SK-MEL-5 (cell line): ENCODE measurements at places on chromosomes 4 and X. TPM values are rescaled to one million over a fixed set of nuclear protein-coding genes. Genes with fewer than 3 reads are reported as not detected.

NDUFB11 gene
- total RNA-seq: 157 and 172 TPM in 2 replicates

SHROOM4 gene
- 3.0 TPM in 2 replicates for total RNA-seq

SRPX2 gene
- 0.72 and 1.6 TPM in 2 replicates for total RNA-seq

FGFR3 gene
- total RNA-seq: 0.03 and 0.32 TPM in 2 replicates

NAA15 gene
- 32.0 and 33.2 TPM in 2 replicates for total RNA-seq

GPR50 gene
- not detected in 2 replicates for total RNA-seq

USP17L21 gene
- total RNA-seq: not detected in 2 replicates

XAGE1A gene
- total RNA-seq: 17.0 TPM in 1 of 2 replicates, not detected in the other

AP1S2 gene
- total RNA-seq: 718 and 802 TPM in 2 replicates

DUSP21 gene
- not detected in 2 replicates for total RNA-seq

GRCh38 chrX:50157545-50158135 lies 43.2 kb downstream of the AKAP4 start:
- no peak for DNase-seq

GRCh38 chrX:134661295-134661694 lies 3.0 kb upstream of the PLAC1 start:
- no peak for DNase-seq

DNA sequence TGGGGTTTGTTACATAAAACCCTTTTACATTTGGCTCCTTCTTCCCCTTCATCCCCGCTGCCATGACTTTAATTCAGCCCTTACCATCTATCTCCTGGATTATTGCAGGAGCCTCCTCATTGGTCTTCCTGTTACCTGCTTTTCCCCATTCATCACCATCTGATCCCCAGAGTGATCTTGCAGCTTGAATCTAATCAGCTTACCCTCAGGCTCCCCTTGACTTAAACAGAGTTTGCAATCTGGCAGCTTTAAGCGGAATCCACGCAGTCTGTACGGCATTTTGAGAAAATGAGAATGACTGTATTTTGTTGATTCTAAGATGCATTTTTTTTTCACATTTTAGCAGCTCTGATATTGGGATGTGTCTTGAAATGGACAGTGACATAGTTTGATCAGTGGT lies 14.9 kb upstream of the PPEF1 start:
- DNase-seq: no peak

GRCh38 chrX:31331015-31331414 lies 259.2 kb upstream of the FTHL17 start:
- no peak for DNase-seq

DNA sequence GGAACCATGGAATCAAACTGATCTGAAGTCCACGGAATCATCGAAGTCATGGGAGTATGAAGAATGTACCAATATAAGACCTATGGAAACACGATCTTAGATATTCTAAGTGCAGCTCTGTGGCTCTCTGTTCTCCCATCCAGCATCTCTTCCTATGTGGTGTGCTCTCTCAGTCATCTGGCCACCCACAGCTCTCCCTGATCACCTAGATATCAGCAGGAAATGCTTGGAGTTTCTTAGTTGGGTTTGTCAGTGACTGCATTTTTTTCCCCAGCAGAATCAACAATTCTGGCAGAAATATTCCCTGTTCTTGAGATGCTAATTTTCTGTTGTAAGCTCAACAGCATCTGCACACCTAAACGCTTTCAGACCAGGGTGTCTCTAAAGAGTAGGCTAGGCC lies 94.1 kb downstream of the GC start:
- no peak for DNase-seq

GRCh38 chr4:5465529-5465928 lies 242.8 kb downstream of the EVC2 start:
- DNase-seq: no peak

GRCh38 chrX:53930515-53931380 lies 113.5 kb downstream of the PHF8 start:
- peak; percentile 27 for DNase-seq

DNA sequence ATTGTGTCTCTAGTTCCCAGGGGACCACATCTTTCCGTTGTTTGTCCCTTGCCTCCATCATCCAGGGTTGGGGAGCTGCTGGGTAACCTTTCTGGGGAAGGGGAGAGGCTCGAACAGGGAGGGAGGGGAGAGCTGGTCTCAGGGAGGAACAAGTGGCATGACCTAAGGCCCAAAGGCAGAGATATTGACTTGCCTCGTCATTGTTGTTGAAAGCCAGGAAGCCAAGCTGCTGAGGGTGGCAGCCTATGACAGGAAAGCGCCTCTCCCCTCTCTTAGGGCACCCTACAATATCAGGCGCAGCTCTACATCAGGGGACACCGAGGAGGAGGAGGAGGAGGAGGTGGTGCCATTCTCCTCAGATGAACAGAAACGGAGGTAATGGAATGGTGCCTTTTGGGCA lies 20.8 kb downstream of the ZNF185 start:
- DNase-seq: no peak

DNA sequence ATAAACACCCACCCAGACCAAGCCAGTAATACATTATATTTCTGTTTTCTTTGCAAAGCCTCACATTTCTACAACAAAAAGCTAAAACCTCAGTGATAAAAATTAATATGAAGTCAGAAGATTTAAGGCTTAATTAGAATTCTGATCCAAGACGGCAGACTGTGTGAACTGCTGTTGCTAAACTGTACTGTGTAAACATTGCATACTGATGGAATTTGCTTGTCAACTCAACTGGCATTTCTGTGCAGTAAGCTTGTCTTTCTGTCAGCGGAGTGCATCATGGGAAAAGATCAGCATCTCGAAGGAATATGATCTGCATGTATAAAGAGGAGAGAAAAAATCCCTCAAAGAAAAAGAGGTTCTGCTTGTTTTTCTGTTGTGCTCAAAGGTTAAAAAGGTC lies 69.4 kb upstream of the SPANXB1 start:
- DNase-seq: no peak

DNA sequence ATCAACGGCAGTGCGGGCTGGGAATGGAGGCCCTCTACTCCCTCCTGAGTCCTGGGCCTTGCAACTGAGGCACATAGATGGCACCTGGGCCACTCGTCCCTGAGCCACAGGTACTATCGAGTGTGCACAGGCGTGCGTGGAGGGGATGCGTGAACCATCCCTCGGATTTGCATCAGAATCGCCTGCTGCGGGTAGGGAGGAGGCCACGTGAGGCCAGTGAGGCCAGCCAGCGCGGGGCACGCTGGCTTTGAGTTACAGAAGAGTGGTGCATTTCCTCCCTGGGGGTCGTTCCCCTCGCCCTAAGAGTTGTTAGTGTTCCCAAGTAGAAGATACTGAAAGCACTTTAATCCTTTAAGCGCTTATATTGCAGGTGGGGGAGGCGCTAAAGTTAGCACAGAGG lies 10.6 kb downstream of the ZFP92 start:
- DNase-seq: no peak

DNA sequence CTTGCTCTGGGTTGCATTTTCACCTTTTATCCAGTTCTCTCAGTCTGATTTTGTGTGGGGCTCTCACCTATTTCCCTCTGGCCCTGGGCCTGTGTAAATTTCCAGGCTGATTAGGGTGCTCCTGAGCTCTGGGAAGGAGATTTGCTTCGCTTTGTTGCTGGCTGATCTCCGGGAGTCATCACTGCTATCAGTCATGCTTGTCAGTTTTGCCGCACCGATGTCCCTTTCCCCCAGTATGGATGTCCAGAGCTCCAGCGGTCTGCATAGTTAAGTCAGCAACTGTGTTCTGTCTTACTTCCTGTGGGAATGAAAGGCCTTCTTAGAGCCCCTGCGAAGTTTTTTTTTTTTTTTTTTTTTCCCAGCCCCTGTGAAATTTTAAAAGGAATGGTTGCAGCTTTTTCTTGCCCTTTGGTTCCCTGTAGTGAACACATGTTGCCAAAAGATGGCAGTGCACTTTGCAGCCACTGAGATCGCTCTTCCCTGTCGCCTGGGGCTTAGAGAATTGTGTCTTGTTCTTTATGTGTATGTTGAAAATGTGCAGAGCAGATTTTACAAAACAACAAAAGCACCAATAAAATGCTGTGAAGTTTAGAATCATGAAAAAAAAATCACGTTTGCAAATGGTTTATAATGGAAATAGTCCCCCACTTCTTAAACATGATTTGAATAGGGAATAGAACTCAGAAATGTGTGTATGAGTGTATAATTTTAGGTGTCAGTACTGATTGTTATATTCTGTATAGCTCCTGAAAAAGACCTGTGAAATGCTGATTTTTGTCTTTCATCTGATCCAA lies 109.1 kb upstream of the SLC4A4 start:
- peak; percentile 63 for DNase-seq

GRCh38 chr4:87937523-87937922 lies 38.0 kb upstream of the SPP1 start:
- no peak for DNase-seq

DNA sequence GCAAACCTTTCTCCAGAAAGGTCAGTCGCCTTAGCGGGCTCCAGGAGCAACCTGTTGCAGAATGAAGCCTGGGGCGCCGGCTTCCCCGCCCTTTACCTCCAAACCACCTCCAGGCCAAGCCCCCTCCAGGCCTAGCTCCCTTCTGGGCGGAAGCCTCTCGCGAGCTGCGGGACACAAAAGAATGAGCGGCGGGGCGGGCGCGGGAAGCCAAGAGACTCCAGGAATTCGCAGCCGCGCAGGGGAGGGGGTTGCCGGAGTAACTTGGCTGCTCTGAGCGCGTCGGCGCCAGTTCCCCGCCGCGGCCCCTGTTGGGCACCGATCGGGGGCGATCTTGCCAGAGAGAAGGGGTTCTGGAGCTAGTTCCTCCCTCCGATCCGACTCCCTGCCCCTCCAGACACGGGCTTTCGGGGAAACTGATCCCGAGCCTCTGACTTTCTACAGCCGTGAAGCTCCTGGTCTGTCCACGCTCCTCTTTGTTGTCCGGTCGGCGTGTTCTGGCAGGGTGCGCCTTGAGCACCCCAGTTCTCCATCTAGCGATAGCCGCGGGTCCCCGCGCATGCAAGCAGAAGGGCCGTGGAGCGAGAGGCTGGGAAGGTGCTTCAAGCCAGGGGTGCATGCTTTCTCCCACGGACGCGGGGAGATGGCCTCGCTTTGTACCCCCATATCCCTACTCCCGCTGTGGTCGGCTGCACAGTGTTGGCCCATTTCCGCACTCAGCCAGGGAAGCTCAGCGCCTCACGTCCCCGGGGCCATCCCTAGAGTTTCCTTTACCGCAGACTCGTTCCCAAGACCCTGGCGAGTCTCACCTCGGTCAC lies 1.2 kb downstream of the PROM1 start:
- no peak for DNase-seq

- DNase-seq: no peak
These were observed 6.8 kb downstream of the PDS5A start for GRCh38 chr4:39970671-39971640.

GRCh38 chr4:59068722-59069418 lies 1958.7 kb upstream of the IGFBP7 start:
- peak; percentile 2 for DNase-seq

- no peak for DNase-seq
These were observed 393.4 kb downstream of the MID1IP1 start for GRCh38 chrX:39194673-39195072.

- peak; percentile 63 for DNase-seq
These were observed 337.3 kb upstream of the HS3ST1 start for GRCh38 chr4:11765849-11766453.

DNA sequence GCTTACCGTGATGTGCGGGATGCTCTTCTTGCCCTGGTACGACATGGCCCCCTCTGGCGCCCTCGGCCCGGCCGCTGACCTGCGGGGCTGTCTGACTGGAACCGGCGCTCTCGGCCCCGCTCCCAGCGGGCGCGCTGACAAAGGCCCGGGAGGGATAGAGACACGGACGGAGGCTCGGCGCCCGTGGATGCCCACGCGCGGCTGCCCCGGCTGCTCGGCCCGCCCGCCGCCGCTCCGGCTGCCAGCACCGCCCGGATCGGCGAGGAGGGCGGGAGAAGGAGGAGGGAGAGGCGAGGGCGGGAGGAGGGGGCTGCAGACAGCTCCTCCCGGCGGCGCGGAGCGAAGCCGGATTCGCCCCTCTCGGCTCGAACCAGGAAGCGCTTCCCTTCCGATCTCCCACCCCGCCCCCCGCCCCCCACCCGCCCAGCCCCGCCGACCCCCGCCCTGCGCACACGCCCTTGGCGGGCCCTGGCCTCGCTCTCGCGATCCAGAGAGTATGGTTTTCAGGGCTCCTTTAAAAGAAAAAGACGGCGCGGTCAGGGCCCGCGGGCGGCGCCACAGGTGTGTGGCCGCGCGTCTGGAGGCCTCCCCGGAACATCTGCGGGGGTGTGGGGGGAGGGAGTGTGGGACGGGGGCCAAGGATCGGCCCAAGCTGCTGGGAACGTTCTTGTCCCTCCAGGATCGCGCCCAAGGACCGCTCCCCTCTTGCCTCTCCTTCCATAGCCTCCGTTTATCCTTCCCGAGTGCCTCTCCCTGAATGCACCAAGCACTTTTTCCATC lies 4.5 kb downstream of the CRMP1 start:
- DNase-seq: no peak

GRCh38 chr4:8515316-8516060 lies 64.7 kb upstream of the GPR78 start:
- DNase-seq: no peak

- DNase-seq: no peak
These were observed 63.4 kb upstream of the PRRG3 start for GRCh38 chrX:151631822-151632221.

DNA sequence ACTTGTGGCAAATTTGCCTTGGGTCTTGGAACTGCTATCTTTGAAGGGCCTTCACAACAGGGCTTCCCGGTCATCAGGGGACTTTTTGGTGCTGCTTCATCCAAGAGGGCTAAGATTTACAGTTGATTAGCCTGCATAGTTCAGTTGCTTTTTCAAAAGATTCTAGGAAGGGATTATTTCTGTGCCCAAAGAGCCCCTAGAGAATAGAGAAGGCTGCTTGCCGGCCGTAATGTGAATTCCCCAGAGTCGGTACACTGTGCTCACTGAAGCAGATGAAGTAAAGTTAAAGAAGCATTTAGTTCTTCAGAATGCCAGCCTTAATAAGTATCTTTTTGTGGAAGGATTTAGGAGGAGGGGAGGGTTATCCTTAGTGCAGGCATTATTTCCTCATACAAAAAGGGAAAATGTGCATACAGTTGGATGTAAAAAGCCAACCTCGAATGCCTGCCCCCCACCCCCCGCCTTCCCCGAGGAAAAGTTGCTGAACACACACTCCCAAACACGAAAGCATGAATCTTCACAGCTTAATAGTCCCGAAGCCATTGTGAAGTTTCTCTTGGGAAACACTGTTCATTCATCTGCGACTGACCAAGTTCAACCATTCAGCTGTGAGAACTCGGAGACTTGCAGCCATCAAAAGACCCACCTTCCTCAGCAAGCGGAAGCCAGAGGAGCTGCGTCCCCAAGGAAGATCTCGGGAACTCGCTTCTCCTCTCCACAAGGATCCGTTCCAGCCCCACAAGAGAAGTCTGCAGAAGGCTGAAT lies 47.6 kb downstream of the ANOS1 start:
- no peak for DNase-seq

GRCh38 chr4:78292341-78292740 lies 235.2 kb downstream of the FRAS1 start:
- no peak for DNase-seq

DNA sequence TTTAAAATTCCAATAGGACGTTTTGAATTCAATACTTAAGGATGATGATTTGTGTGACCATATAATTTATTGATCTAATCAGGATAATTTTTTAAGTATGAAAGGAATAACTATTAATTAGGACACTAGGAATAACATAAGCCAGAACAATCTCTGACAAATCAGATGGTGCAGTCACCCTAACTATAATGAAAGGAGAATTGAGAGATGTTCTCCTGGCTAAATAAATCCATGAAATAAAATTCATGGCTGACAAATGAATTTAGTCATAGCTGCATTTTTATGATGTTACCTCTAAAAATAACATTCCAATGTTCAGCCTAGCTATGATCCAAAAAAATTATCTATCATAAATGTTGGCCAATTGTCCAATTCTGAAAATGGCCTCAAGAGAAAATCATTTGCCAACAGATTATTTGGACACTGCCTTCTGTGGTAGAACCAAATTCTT lies 190.6 kb upstream of the NEIL3 start:
- no peak for DNase-seq
